ENCODE measurements at places on chromosomes 16 and 17.

GRCh38 chr17:72379516-72379915 lies 258.7 kb downstream of the SOX9 start:
- no peak for DNase-seq

DNA sequence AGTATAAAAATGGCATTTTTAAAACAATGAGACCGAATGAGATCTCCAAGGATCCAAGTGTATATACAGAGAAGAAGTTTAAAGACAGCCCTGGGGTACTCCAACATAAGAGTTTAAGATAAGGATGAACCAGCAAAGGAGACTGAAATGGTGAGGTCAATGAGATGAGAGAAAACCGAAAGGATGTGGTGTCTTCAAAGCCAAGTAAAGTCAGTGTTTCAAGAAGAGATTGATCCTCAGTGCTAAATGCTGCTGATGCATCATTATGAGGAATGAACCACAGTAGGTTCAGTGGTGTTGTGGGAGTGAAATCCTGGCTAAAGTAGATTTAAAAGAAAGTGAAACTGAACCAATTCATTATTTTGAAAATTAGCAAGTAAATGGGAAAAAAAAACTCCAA lies 38.1 kb upstream of the NLK start:
- DNase-seq, result no peak

DNA sequence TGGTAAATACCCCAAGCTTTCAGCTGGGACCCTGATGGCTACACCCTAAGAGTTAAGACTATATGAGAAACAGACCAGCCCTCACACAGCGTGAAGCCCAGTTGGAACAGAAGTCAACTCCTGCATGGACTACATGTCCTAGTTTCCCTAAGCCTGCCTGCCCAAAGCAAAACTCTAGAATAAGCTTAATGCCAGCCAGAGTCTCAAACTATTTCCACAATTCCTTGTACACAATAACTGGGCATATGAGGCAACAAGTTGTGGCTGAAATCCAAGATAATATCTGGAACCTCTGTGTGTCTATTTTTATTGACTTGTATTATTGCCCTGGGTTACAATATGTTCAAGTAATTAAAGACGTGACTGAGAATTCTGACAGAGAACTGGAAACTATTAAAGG lies 19.4 kb downstream of the MYH10 start:
- DNase-seq, result no peak

GRCh38 chr17:11293480-11293879 lies 52.5 kb downstream of the SHISA6 start:
- DNase-seq, result no peak

GRCh38 chr17:38603786-38604478 lies 1.8 kb downstream of the SRCIN1 start:
- no peak for DNase-seq

DNA sequence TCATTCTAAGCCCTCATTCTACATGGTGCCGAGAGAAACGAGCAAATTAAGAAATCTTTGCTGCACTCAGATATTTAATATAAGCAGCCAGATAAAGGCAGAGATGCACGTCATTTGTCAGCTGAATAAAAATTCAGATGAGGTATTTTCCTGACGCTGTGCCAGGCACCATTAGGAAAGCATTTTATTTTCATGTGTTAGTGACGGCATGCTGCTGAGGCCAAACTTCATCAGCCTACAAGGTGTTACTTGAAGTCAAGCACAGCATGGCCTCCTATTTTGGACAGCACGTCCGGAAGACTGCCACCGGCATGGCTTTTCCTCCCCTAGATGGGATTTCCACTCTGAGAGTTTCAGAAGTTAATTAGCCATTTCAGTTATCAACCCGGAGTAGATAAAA lies 70.3 kb downstream of the IRX3 start:
- DNase-seq, result no peak

DNA sequence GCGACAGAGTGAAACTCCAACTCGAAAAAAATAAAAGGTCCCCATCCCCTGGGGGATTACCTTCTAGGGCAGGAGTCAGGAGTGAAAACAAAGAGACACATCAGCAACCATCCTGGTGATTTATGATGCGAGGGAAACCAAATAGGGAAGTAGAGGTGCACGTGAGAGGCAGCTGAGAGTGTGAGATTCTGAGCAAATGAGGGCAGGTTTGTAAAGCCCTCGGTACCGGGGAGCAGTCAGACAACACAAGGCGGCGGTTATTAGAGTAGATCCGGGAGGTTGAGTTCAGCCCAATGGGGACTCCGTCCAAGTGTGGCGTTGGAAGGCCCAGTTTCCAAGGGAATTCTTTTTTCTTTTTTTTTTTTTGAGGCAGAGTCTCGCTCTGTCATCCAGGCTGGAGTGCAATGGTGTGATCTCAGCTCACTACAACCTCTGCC lies 7.4 kb upstream of the ARMC7 start:
- no peak for DNase-seq

DNA sequence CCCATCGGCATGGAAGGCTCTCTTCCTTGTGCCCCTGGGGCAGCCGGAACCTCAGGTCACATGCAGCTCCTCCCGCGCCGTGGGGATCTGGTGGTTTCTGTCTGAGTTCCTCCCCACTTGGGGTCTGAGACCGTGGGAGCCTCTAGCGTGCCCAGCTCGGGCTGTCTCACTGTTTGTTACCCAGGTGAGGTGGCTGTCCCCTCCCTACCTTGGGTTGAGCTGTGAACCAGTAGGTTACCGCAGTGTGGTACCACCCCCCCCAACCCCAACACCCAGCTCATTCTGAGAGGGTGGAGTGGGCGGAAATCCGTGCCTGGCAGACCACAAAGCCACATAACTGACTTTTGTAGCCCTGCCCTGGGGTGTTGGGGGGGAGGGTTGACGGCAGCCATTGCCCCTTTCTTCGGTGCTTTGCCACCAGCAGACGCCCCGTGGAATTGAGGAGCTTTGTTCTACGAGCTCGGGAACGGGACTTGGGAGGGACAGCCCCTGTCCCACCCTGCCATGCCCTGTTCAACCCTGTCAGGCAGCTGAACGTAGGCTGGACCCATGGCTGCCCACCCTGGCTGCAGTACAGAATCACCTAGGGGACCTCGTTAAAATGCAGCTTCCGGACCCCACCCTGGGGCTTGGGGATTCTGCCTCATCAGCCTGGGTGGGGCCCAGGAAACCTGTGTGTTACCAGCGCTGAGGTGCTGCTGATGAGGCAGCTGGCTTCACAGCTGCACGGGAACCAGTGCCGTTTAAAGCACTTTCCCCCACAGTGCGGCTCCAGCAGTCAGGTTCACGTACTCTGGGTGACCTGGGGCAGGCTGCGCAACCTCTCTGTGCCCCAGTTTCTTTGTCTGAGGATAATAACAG lies 18.5 kb downstream of the RAP1GAP2 start:
- DNase-seq, result peak; percentile 93
